ENCODE measurements at places on chromosomes 2 and 18.

GRCh38 chr18:21187886-21188285 is 54.1 kb upstream of the GREB1L start:
- DNase-seq, result no peak

DNA sequence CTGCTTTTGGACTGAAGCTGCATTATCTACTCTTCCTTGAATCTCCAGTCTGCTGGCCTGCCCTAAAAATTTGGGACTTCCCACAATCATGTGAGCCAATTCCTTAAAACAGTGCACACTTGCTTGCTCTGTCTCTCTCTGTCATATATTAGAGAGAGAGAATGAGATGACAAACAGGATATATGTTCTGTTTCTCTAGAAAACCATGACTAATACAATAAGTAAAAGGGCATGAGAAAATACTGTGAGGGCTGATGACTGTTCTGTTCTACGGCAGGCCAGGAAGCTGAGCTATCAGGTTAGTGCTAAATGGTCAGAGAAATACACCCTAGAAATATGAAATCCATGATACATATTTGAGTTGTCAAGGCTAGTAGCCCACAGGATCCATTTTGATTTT is 1896.8 kb upstream of the CELF4 start:
- no peak for DNase-seq

DNA sequence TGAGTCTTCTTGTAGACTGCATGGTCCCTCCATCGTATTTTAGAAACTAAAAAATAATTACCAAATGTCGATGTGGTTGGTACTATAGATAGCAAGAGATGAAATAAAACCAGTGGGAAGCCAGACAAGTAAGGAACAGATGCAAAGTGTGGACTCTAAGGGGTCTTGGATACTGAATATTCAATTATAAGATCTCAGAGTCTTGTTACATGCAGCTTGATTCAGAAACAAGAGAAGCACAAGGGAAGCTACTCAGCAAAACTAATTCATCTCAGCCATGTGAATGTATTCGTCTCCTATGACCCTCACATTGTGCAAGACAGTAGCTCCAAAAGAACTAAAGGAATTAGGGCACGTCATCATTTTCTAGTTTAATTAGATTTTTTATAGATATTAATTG is 80.9 kb downstream of the CDH20 start:
- DNase-seq, result no peak

GRCh38 chr18:62788876-62789275 is 73.5 kb downstream of the PHLPP1 start:
- DNase-seq, result no peak

- no peak for DNase-seq
These were observed 18.9 kb upstream of the FAM98A start for GRCh38 chr2:33617989-33618388.

GRCh38 chr18:54774981-54775665 is 53.2 kb upstream of the RAB27B start:
- DNase-seq, result no peak

- DNase-seq, result no peak
These were observed 69.9 kb downstream of the KCNH7 start for GRCh38 chr2:162768656-162769055.

GRCh38 chr2:20567159-20567925 is 83.6 kb downstream of the HS1BP3 start:
- no peak for DNase-seq

DNA sequence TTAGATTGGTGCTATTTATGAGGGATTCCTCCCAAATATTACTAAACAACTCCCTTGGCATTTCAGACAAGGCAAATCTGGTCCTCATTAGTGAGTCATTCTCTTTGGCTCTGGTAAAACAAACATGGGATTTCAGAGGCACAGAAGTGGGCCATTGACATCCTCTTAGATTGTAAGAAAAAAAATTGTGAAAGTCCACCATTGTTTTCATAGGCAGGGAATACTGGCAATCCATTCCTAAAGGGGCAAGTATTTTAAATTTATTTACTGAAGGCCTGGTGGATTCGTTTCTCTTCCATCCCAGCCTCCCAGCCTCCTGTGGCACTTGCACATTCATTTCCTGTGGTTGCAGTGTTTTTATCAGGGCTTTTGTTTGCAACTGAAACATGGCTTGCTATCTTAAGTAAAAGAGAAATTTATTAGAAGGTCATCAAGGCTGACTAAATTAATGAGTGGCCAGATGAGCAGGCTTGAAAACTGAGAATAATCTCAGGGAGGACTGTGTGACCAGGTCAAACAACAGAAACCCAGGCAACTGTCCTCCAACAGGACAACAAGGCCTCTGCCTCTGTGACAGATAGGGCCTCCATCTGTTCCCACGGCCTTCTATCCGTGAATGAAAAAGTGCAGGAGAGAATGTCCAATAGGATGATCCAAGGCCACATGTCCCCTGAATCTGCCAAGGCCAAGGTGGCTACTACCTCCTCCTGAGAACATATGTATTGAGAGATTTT is 23.1 kb upstream of the TNFAIP6 start:
- DNase-seq, result no peak

GRCh38 chr2:30336978-30337841 is 105.9 kb downstream of the LBH start:
- DNase-seq, result peak; percentile 29

DNA sequence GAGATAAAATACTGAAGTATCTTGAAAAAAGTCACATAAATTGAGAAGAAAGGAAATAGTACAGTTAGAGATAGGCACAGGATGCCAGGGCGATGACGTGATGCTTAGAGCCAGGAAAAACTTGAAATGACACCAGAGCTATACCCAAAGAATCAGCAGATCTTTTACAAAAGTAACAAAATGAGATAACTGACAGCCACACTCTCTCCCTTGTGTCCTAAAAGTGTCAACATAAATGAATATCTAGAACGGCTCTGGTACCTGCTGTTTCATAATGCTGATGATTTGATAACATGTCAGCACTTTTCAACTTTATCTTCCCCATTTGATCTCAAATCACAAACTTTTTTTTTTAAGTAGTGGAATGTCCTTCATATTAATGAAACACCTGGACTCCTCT is 45.6 kb upstream of the ZC3H15 start:
- DNase-seq, result no peak

GRCh38 chr18:70029163-70029562 is 81.5 kb upstream of the CD226 start:
- DNase-seq, result no peak

DNA sequence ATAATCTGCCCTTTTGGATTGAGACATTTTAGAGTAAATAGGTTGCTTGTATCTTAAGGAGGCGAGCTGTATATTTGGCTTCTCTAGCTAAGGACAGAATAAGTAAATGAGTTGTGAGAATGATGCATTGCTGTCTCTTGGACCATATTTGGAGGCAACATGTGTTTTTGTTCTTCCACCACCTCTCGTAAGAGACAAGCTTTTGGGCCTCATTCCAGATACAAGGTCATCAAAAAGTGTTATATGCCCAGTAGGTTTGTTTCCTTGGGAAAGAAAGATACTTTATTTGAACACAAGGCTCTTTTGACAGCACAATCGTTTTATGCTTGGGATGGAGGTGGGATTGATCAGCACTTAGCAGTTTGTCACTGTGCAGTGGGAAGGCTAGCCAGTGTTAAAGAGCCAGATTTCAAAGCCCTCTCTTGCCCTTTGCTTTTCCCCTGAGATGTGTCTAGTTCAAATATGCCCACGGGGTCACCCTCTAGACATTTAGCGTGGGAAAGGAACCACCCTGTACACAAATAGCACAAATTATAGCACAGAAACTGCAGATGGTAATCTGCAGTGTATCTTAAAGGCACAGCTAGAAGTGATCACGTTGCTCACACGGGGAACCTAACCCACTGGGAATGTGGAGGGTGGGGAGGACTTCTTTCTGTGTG is 131.3 kb downstream of the MAP4K4 start:
- DNase-seq, result no peak

- no peak for DNase-seq
These were observed 3.0 kb upstream of the ST8SIA5 start for GRCh38 chr18:46759890-46760289.

DNA sequence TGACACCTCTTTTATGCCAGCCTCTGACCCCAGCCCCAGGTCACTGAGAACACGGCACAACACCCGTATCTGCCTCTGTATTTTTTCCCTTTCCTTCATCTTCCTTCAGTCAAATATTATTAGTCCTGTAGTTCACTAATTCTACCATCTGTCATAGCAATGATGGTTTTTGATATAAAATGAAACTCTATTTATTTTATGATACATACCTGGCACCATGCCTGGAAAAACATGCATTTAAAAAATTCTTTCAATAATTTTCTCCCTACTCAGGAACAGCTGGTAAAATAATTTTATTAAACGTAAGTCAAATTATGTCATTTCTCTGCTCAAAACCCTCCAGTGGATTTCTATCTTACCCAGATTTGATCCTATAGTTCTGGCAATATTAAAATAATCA is 224.7 kb downstream of the CDH7 start:
- no peak for DNase-seq

- no peak for DNase-seq
These were observed 391.7 kb downstream of the PTPRM start for GRCh38 chr18:7958897-7959146.

DNA sequence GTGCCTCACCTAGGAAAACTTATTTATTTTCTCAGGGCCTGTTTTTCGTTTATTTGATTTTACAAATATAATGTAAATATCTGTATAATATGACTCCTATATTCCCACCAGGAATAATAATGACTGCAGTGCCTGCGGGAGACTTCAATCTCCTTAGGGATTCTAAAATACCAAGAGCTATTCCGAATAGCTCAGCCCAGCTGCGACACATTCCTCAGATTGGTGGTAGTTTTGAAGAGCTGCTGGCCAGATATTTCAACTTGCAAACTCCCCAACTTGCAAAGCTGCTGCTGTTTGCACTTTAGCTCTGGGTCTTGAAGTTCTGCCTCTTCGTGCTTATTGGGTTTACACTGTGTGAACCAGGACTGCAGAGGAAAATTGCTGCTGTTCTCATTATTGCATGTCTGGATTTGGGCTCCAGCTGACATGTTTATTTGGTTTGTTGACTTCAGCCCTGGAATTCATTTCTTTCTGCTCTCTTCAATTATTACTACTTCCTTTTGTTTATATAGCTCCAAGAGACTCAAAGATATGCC is 480.2 kb upstream of the CHST9 start:
- no peak for DNase-seq

GRCh38 chr2:74007711-74008110 is 23.0 kb downstream of the TET3 start:
- DNase-seq, result no peak

DNA sequence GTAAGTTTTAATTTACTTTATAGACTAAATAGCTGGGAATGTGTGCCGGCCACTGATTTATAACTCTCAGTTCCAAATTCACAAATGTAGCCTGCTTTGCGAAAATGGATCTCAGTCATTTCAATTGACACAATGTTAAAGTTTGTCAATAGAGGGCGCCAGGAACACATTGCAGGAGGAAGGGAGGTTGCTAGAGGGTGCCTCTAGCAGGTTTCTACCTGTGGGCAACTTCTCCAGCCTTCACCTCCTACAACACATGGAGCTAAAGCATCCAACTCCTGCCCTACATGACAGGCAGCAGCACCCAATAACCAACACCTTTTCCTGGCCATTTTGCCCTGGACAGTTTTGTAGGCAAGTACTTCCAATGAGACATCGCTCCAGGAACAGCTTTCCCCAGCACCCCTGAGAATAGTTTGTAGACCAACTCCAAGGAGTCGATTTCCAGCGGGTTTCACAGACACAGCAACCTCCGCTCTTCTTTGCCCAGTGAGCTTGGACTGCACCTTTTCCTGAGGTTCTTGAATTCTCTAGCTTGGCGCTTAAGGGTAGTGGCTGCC is 784.8 kb upstream of the CDH2 start:
- DNase-seq, result no peak

GRCh38 chr2:197191177-197191939 is 119.2 kb downstream of the ANKRD44 start:
- no peak for DNase-seq

DNA sequence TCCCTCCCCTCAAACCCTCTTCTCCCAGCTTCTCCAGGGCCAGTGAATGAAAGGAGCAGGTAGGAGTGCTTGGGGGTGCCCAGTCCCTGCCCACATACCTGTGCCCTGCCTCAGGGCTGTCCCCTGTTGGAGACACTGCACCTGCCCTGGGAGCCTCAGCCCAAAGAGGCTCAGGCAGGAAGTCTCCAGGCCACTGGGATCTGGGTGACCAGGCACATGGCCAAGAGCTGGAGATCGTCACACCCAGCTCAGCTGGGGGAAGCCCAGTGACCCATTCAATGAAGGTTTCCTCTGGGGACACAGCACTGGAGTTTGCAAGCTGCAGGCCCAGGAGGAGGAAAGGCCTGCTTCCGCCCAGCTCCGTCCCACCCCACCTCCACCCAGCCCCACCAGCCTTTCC is 156.4 kb downstream of the ZFP36L2 start:
- no peak for DNase-seq

DNA sequence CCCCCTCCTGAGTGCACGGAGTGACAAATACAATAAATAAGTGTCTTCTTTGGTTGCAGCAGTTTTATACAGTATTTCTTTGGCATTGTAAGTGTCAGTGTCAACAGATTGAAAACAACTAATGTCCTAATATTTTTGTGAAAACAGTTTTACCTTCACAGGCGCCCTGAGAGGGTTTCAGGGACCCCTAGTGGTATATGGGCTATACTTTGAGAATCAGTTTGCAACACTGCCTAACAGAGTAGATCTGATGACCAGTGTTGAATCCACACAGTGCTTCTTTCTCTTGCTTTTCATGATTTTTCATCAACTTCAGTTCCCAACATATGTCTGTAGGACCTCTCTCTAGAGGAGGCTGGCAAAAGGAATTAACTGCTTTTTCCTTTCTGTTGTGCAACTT is 162.2 kb downstream of the PRPF40A start:
- DNase-seq, result no peak

- DNase-seq, result no peak
These were observed 72.2 kb downstream of the HDAC4 start for GRCh38 chr2:239328351-239329191.

GRCh38 chr18:25175558-25176517 is 176.1 kb downstream of the ZNF521 start:
- DNase-seq, result no peak

GRCh38 chr2:222447131-222447530 is 22.8 kb downstream of the SGPP2 start:
- no peak for DNase-seq

DNA sequence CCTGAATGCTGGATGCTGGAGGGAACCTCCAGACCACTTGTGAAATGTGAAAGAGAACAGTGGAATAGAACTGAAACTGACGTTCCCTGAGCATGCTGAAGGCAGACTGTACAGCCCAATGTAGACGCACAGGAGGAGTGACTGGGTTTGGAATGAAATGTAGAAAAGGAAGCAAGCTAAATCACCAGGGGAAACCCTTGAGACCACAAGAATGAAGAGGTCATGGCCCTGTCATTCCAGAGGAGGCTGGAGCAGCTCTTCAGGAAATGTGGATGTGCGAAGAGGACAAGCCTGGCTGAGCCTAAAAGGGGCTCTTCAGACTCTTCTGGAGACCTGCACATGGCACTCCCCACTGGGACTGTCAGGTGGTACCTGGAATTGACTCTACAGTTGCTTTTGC is 118.5 kb upstream of the ALPP start:
- DNase-seq, result no peak
